D721Med (cell line): ENCODE measurements at places on chromosomes 6 and 20.

- no peak for DNase-seq
These were observed 760 bp upstream of the IBTK start for GRCh38 chr6:82248273-82248735.

DNA sequence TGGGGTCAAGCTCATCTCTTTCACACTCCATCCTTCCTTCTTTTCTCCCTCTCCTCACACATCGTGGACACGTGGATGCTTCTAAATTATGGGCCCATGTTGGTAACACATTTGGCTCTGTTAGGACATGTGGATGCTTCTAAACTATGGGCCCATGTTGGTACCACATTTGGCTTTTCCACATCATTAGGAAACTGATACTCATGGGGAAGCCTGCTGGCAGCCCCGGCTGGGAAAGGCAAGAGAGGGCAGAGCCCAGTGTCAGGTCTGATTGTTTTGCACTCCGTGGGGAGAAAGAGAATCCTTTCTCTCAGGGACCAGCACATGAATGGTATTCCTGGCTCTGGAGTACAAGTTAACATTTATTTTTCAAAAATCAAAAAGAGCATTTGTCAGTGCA lies 4.0 kb upstream of the CST1 start:
- no peak for DNase-seq

GRCh38 chr6:2976571-2977085 lies 5.3 kb upstream of the SERPINB6 start:
- DNase-seq, result no peak

- no peak for DNase-seq
These were observed 39.4 kb downstream of the ITCH start for GRCh38 chr20:34402461-34402860.

DNA sequence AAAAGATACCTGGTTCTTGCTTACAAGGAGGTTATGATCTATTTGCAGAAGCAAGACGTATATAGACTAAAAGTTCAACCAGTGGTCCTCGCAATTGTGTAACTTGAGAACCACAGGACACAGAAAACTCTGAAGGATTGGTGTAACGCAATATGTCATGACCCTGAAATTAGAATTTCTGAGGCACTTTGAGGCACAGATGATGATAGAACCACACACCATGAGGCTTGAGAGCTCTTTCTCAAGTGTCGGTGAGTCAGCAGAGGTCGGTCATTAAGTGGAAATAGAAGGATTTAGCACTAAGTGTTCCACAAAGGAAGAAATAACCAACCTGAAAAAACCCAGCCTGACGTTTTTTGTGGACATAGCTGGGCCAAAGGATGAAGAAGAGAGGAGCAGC lies 15.3 kb upstream of the CCN2 start:
- no peak for DNase-seq

- DNase-seq, result no peak
These were observed 5.3 kb upstream of the ASIP start for GRCh38 chr20:34235875-34236274.
